NCI-H2171 treated with DMSO at 0.1 percent for 48 hours (cell line): ENCODE measurements at places on chromosomes 11 and 22.

- DNase-seq = no peak
Measured at GRCh38 chr22:50399751-50400331, 56.7 kb downstream of the PPP6R2 start.

DNA sequence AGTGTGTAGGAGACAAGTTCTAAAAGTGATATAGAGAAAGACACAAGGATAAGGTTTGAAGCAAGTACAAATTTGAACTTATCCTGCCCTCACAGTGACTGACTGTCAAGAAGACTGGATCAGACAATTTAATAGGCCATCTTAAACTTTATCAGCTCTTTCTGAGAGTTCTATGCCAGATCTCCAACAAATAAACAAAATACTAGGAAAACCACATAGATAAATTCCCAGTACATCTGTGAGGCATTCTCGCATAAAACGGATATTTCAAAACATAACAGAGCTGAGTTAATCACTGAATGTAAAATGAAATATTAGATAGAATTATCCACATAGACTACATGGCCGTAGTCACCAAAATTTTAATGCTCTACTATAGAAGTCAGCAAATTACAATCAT, 120.9 kb upstream of the LUZP2 start:
- no peak for DNase-seq

DNA sequence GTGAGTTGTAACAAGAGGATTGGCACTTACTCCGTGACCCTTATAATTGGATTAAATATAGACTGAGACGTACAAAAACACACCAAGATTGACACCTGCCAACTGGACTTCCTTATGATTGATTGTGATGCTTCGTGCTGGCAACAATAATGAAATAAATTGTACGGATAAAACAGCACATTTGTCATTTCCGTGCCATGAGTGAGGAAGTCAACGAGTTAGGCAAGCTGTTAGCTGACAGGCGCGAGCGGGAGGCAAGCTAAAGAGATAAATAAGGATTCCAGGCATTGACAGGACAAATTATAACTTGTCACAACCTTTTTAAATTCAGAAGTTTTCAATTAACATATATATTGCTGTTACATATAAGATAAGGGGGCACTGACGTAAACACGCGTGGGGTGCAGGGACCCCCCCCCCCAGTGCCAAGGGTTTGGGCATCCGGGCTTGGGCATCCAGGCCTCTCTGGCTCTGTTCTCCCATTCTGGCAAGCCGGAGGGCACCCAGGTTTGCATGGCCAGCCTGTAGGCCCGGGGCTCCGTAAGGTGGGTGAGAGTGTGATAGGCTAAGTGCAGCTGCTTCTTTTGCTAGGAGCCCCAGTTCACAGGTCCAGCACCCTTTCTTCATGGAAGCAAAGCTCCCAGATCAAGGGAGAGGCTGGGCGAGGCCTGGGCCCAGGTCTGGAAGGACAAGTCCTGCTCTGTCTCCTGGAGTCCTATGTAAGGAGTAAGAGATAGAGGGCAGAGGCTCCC, 11.2 kb upstream of the PAX6 start:
- DNase-seq = peak; percentile 35

GRCh38 chr11:76694664-76695063, 24.1 kb upstream of the LRRC32 start:
- DNase-seq = no peak

DNA sequence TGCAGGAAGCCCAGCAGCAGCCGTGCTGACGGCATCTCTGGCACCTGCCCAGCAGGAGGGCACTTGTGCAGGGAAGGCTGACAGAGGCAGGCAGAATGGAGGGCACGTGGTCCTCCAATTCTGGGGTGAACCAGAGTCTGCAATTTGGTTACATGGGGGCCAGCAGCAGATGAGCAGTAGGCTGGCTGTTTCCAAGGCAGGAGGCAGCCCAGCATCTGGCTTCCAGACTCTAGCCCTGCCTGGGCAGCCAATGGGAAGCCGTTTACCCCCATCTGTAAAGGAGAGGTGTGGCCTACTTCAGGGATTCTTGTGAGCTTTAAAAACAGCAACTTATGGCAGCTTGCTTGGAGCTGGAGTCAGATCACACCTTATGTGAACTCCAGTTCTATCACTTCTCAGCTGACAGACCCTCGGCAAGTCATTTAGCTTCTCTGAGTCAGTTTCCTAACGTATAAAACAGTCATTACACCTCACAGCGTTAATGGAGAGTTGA, 27.9 kb upstream of the RASL10A start:
- DNase-seq = peak; percentile 99

DNA sequence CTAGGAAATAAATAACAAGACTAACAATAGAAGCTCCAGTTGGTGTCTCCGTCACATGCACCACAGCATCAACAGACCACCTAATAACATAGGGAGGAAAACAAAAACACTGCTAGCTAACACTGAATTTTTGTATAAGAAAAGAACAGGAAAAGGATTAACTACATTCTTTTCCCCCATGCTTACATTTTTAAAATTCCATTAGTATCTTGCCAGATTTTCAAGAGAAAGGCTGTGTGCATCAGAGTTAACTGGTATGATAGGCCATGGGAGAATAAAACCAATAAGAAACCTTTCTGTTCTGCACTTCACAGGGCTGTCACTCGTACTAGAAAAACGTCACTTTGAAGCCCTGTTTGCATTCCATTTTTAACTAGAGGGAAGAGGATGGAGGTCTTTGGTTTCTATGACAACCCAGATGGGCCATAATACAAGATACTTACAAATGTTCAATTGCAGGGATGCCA, 79.0 kb downstream of the LARGE2 start:
- no peak for DNase-seq
